Spleen (tissue), 13 donors: ENCODE measurements at places on chromosomes 1 and 21.
A peak's percentile ranks its signal among the peaks of the same experiment; 100 is the strongest.

DNA sequence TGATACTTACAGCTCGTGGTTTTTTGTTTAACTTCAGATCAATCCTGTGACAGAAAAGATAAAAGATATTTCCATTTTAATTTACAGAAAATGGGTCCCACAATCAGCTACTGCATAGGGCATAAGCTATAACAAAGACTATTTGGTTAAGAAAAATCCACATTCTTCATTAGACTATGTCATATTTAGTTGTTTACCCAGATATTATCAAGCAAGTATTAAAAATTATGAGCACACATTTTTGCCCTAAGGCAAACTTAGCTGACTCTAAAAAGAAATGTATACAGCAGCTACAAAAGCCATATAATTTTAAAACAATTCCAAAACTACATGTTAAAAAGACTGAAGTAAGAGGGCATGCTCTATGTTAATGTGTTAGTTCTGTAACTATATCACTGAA is 18.7 kb downstream of the MEAF6 start:
- H3K4me1 ChIP-seq = no peaks in the 10 kb centered on the region
- no peak for DNase-seq
- H3K36me3 ChIP-seq = peaks cover 92% of the 10 kb centered on the region
- H3K4me3 ChIP-seq = no peak overlapping the region
- no peak overlapping the region for H3K27ac ChIP-seq

- H3K4me1 ChIP-seq = no peaks in the 10 kb centered on the region
- no peak overlapping the region for H3K27ac ChIP-seq
- H3K36me3 ChIP-seq = peaks cover 14% of the 10 kb centered on the region
Observed at GRCh38 chr1:39567302-39567701, 9.3 kb downstream of the PABPC4 start.

DNA sequence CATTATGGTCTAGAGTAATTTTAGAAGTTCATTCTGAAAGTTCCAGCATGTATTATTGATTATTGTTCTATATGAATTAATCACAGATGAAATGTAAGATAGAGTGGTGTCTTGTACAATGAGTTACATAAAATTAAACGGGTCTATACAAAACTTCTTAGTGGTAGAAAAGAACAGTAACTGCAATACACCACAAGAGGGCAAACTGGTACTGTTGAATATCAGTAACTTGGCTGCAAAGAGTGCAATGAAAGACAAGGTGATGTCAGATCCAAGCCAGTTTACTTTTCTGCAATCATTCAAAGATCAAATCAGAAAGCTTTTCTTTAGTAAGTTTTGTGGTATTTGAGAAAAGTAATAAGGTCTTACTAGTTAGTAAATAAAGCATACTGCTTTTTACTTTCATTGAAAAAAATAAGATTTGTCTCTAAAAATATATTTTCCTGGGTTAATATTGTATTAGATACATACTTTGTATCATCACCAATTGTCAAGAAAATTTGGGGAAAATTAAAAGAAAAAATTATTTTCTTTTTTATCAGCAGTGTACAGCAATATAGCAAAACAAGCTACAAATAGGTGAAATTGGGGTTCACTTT is 66.4 kb upstream of the BTG3 start:
- no peaks in the 10 kb centered on the region for H3K36me3 ChIP-seq
- H3K4me1 ChIP-seq = no peaks in the 10 kb centered on the region
- H3K4me3 ChIP-seq = no peak overlapping the region
- no peak overlapping the region for H3K27ac ChIP-seq

DNA sequence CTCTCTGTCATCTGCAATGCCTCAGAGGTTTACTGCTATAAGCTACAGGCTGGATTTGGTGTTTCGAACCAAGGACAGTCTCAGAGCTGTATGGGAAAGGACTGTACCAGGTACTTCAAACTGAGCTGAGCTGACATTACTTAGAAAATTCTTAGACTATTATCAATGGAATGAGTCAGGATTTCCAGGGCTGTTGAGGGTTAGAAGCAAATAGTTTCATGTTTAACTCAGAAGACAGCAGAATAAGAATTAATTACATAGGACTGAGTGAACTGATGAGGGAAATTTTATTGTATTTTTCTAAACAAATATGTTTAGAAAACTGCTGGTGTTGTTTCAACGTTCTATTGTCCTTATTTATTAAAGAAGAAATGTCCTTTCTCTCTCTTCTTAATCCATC is 74.3 kb upstream of the CAPZB start:
- no peaks in the 10 kb centered on the region for H3K4me1 ChIP-seq
- no peak overlapping the region for H3K4me3 ChIP-seq
- H3K27ac ChIP-seq = no peak overlapping the region
- DNase-seq = no peak

- H3K27me3 ChIP-seq = no peaks in the 10 kb centered on the region
- no peak overlapping the region for H3K27ac ChIP-seq
- no peaks in the 10 kb centered on the region for H3K36me3 ChIP-seq
- no peaks in the 10 kb centered on the region for H3K4me1 ChIP-seq
Observed at GRCh38 chr21:18743531-18743930, 339.9 kb upstream of the TMPRSS15 start.

DNA sequence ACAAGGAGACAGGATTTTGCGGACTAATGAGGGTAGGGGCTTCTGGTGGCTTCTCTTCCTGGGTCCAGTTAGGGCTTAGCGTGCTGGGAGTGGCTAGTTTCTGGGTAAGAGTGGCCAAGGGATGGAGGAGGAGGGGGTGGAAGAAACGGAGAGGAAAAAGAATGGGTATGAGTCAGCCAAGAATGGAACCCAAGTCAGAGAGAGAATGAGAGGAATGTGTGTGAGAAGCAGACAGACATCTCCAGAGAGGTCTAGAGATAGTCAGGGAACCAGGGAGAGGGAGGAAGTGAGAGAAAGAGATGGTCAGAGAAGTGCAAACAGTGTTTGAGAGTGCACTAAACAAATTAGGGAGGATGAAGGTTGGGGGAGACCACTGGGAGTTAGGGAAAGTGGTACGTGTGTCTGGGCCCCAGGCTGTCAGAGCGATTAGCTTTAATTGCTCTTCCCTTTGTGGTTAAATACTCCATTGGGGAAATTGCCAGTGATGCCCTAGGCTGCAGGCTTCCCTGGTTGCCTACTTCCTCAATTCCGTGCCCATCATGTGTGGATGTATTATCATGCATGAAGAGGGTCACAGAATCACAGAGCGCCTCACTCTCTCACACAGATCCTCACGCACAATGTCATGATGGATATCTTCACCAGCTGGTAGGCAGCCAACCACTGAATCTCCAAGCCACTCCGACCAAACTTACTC is 1.4 kb downstream of the PEA15 start:
- H3K27ac ChIP-seq = peak overlapping the region; percentile 93
- peak overlapping the region; percentile 89 for H3K4me3 ChIP-seq
- peaks cover 48% of the 10 kb centered on the region for H3K36me3 ChIP-seq
- peaks cover 81% of the 10 kb centered on the region for H3K4me1 ChIP-seq
- H3K27me3 ChIP-seq = no peaks in the 10 kb centered on the region
- DNase-seq = no peak

GRCh38 chr1:58011978-58012377 is 534.5 kb downstream of the OMA1 start:
- no peaks in the 10 kb centered on the region for H3K4me1 ChIP-seq
- no peak overlapping the region for H3K4me3 ChIP-seq
- no peaks in the 10 kb centered on the region for H3K27me3 ChIP-seq
- no peaks in the 10 kb centered on the region for H3K36me3 ChIP-seq
- H3K27ac ChIP-seq = no peak overlapping the region

DNA sequence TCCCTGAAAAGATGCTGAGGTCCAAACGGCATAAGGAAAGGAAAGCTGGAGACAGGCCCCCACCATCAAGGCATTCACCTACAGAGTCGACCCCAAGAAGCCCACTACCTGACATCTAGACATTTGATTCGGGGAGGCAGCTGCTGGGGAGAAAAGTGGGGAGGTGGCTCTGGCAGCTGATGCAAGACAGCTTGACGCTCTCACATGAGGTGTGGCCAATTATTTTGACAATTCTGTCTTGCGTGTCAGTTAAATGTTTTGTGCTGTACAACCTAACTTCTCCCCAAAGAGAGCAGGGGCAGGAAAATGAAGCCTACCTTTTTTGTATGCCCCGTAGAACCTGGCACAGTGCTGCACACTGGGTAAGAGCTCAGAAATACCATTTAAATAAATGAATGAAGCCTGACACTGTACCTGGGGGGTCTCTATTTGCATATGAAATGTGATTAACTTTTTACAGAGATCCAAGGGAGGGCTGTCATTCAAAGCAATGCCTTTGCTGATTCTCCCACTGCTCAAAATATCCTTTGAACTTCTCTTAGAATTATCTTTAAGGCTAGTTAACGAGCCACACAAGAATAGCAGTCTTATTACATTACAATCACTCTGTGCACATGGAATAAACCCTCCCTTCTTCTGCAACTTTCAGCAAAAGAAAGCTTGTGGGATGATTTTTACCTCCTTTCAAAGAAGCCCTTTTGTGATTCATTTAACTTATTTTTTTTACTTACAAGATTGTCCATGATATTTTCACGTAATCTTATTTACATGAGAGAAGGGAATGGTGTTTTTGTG is 163.2 kb downstream of the TNR start:
- H3K4me1 ChIP-seq = no peaks in the 10 kb centered on the region
- H3K27ac ChIP-seq = no peak overlapping the region
- DNase-seq = no peak

GRCh38 chr1:161139766-161140165 is 7.3 kb upstream of the DEDD start:
- no peaks in the 10 kb centered on the region for H3K36me3 ChIP-seq
- H3K27ac ChIP-seq = no peak overlapping the region
- H3K4me3 ChIP-seq = no peak overlapping the region
